ENCODE measurements at places on chromosomes 13 and 19.

GRCh38 chr13:68982961-68983619, 1124.5 kb upstream of the ATXN8OS start:
- no peak for DNase-seq

GRCh38 chr19:27691991-27692390, 1521.0 kb downstream of the UQCRFS1 start:
- DNase-seq = no peak

DNA sequence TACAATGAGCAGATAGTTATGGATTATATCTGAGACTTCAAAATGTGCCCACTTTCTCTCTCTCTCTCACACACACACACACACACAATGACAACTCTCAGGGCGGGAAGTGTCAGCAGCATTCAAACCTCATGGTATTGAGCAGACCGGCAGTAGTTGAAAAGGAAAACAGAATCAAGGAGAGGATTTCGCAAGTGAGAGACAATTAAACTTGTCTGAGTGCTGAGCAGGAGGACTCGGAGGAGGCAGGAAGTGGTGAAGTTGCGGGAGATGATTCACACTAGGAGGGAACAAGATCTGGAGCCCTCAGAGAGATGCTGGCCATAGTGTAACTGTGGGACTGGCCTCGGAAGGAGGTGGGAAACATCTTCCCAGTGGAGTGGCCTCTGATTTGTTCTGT, 353.1 kb downstream of the EFNB2 start:
- DNase-seq = no peak

DNA sequence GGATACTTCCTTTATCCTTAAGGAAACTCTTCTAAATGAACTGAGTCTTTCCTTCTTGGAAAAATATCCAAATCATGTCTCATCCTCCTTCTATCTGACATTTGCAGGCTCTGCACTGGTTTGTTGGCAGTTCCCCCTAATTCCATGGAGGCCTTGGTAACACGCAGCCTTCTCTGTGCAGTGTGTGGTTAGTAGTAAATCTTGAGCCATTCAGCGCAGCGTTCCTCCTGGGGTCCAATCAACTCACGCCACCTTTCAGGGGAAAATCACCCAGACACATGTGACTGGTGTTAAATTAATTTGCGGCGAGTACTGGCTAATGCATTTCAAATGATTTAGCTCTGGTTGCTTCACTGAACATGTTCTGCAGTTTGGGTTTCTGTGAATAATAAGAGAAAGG, 21.0 kb upstream of the CBY2 start:
- DNase-seq = no peak

DNA sequence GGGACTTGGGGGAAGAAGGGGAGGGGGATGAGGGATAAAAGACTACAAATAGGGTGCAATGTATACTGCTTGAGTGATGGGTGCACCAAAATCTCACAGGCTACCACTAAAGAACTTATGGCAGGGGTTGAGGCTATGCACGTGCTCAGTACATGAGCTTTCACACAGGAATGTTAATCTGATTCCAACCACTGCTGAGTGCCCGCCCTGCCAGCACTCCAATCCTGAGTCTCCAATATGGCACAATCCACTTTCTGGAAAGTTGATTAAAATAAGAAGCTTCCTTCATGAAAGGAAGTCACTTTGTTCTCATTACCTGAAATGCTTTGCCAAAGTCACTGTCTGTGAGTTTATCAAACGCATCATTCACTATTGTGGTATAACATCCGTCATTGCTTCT, 463.0 kb downstream of the IRS2 start:
- DNase-seq = no peak

- no peak for DNase-seq
Observed at GRCh38 chr13:111384441-111385182, 64.2 kb downstream of the TEX29 start.

- DNase-seq = no peak
Observed at GRCh38 chr13:44815623-44816022, 173.6 kb downstream of the NUFIP1 start.

GRCh38 chr13:73903561-73903960, 230.6 kb downstream of the KLF12 start:
- DNase-seq = no peak

GRCh38 chr19:31783592-31783991, 434.4 kb upstream of the TSHZ3 start:
- DNase-seq = no peak

- DNase-seq = no peak
Observed at GRCh38 chr13:56515441-56515840, 625.3 kb upstream of the PRR20A start.

GRCh38 chr13:102310691-102311418, 91.0 kb downstream of the FGF14 start:
- no peak for DNase-seq

- DNase-seq = no peak
Observed at GRCh38 chr13:29523199-29523961, 72.1 kb downstream of the SLC7A1 start.

GRCh38 chr13:68551701-68552522, 1321.8 kb upstream of the PCDH9 start:
- DNase-seq = no peak

- DNase-seq = no peak
Observed at GRCh38 chr19:18223860-18224524, 2.2 kb downstream of the PDE4C start.

- no peak for DNase-seq
Observed at GRCh38 chr19:28968721-28969120, 244.2 kb downstream of the UQCRFS1 start.

GRCh38 chr13:94259984-94260383, 219.5 kb downstream of the DCT start:
- DNase-seq = no peak

GRCh38 chr19:28027116-28027515, 1185.8 kb downstream of the UQCRFS1 start:
- DNase-seq = no peak

- no peak for DNase-seq
Observed at GRCh38 chr13:42101821-42102585, 53.6 kb downstream of the DGKH start.

DNA sequence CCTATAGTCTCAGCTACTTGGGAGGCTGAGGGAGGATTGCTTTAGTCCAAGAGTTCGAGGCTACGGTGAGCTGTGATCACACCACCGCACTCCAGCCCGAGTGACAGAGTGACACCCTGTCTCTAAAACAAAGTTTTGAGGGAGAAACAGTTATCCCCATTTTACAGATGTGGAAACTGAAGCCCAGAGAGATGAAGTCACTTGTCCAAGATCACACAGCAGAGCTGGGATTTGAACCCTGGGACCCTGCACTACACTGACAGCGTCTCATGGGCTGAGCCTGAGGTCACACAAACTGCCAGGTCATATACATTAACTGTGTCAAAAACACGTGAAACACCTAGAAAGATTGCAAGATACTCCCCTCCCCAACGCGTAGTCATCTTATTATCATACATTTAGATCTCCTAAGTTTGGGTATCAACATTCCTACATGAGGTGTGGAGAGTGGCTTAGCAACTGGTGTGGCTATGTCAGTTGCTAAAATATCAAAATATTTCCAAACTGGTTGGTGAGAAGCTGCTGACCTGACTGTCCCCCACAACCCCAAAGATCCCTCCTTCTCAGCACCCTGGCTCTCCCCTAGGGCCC, 8.2 kb downstream of the FCGBP start:
- no peak for DNase-seq

DNA sequence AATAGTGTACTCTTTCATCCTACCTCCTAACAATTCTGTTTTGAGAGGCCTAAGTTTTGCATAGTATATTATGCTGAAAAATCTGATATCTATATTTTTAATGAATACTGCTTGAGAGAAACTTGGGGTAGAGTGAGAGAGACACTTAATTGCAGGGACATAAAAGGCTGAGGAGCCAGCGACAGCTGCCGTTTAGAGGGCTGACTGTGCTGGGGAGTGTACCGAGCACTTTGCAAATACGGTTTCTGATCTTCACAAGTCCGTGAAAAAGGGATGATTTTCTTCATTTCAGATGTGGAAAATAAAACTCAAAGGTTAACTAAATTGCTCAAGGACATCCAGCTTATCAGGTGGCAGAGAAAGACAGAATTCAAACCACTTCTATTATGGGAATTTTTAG, 97.4 kb downstream of the CAB39L start:
- no peak for DNase-seq

GRCh38 chr19:42325896-42326771, 699 bp downstream of the MEGF8 start:
- no peak for DNase-seq

- no peak for DNase-seq
Observed at GRCh38 chr13:75760131-75761021, 124.2 kb downstream of the LMO7 start.

GRCh38 chr19:17528610-17529009, 17.2 kb downstream of the PGLS start:
- DNase-seq = no peak

- no peak for DNase-seq
Observed at GRCh38 chr13:42864952-42865767, 83.8 kb downstream of the FAM216B start.
